ENCODE measurements at places on chromosomes 3 and 15.

DNA sequence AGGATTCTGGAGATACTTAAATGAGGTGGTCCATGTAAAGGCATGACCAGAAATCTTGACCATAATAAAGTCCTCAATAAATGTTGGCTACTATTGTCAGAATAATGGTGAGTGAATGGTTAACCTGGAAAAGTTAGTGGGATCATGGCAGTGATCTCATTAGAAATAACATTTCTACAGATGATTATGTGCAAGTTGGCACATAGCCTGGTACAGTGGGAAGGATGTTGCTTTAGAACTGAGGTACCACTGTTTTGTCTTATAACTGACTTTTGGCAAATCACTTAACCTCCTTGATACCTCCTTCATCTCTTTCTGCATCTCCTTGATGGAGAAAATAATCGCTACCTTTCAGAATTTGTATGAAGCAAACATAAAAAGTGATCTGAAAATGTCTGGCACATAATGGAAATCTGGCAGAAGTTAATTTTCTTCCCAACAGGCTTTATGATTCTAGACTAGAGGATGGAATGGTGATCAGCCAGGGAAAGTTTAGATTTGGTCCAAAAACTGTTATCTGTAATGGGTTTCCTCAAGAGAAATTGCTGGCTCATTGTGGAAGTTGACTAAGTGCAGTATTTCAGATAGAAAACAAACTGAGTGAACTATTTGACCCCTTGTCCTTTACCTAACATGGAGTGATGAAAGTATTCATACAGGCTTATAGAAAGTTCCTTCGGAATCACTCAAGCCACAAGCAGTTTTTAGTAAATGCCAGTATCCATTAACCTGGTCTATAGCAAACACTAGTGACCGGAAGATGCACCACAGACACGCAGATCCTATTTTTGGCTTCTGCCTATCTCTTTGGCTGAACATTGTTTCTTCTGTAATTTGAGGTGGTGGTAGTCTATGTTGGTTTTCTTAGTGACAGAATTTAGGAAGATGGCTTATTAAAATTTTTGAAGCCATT lies 449.6 kb upstream of the TGFBR2 start:
- DNase-seq, result no peak

DNA sequence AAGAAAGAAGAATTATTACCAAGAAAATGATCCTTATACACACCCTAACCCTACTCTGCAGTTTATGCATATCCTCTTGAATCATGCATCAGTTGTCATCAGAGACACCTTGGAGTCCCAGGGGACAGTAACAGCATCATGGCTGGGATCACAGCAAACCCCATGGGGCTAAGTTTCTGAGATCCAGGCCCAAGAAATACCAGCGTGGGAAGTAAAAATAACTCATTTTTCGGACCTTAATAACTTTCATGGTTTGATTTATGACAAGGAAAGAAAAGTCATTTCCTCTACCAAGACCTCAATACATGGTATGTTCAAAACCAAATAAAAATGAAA lies 38.8 kb upstream of the B3GNT5 start:
- no peak for DNase-seq

DNA sequence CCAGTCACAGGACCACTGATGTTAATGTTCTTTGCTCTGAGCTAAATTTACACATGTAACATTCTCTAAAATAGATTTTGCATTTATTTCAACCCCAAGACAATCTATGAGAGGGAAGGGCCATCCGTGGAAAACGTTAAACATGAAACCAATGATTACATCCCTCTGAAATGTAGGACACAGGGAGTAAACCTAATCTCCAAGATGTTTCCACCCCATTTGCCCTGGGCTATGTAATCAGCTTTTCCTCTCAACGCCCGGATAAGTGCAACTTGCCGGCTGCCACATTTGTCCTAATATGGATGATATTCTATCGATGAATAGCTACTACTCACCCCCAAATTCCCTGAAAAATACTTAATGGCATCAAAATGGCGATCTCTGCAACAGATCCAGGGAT lies 6.4 kb upstream of the FMN1 start:
- peak; percentile 37 for DNase-seq

GRCh38 chr3:52998771-52999513 lies 46.9 kb downstream of the SFMBT1 start:
- no peak for DNase-seq

- DNase-seq, result no peak
These were observed 246.6 kb upstream of the PROK2 start for GRCh38 chr3:72031581-72031980.

DNA sequence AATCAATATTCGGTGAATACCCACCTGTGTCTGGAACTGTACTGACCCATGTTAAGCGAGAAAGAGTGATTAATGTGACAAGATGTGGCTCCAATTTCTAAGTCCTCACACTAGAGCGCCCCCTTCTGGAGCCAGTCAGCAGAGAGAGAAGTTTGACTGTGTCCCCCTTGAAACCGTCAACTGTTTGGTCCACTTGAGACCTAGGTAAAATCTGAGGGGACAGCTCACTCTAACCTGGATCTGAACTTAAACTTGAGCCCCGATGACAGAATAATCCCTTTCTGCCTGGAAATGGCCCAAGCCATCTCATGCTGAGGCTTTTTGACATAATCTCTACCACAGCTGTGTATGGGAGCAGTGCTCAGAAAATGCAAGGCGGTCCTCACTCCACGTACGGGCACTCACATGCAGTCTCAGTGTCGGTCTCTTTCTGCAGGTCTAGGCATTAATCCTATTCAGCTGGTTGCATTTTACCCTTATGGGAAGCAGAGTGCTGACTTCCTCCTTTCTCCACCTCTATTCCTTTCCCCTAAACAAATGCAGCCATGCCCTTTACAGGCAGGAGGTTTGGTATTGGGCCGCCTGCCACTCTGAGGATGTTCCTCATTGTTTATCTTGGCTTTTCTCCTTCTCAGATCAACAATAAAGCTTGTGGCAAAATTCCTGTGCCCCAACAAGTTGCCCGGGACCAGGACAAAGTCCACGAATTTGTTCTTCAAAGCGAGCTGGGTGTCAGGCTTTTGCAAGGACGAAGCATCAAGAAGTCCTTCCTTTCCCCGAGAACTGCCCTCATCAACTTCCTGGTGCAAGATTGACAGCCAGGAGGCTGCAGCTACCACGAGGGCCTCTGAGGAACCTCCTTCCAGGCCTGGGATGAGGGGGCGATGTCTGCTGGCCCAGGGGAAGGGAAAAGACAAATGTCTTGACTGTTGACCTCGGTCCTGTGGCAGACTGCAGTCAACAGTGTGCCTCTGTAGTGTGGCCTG lies 47.5 kb upstream of the LIMD1 start:
- DNase-seq, result no peak

DNA sequence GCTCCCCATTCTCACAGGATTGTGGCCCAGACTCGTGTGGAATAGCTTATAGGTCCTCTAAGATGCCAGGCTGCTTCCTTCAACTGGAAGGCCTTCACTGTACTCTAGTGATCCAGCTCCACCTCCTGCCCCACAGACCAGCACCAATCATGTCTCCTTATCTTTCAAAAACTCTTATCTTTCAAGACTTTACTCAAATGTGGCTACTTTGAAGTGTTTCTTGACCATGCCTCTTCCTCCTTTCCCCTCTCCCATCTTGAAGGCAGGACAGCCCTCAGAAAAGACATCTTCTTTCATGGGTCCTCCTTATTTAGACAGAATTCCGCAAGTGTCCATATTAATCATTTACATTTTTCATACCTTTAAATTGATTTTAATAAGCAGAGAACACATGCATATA lies 142.3 kb downstream of the CHST2 start:
- DNase-seq, result no peak

DNA sequence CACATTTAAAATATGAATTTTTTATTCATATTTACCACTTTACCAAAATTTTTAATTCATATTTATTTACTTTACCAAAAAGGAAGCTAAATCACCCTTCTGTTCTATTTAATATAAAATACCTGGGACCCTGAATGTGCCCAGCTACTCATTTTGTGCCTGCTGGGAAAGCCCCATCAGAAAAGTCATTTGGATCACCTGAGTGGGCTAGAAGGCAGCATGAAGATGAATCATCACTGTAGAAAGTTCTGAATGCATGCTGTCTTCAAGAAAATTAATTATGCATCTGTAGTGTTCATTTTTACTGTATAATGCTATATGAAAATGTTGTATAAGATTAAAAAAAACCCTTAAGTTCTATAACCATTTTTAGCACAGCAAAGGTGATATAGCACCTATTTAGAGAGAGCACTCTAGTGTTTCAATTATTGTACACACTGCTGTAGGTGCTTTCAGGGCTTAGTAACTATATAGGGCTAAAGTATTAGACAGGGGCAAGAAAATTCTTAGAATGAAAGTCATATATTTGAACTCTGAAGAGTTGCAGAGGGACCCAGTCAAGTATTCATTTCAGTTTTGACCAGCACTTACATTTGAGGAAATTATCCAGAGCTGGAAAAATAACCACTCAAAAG lies 175.1 kb downstream of the NFKBIZ start:
- no peak for DNase-seq

GRCh38 chr3:102570511-102570910 lies 135.7 kb downstream of the ZPLD1 start:
- DNase-seq, result no peak

GRCh38 chr3:127368186-127369032 lies 80.6 kb upstream of the PRR20G start:
- DNase-seq, result no peak

- no peak for DNase-seq
These were observed 8.6 kb downstream of the NDUFB4 start for GRCh38 chr3:120604784-120605183.

GRCh38 chr3:100297784-100298183 lies 36.8 kb upstream of the NIT2 start:
- DNase-seq, result no peak

Measured in NCI-H526 (cell line).